A375 (cell line): ENCODE measurements at places on chromosomes 6 and 20. TPM values are rescaled to one million over a fixed set of nuclear protein-coding genes. Genes with fewer than 3 reads are reported as not detected.

The FAM209A gene
- 0.61 TPM in 1 of 2 replicates, not detected in the other for total RNA-seq

The SDCBP2 gene
- total RNA-seq = 1.6 and 1.7 TPM in 2 replicates

The SGK2 gene
- total RNA-seq = 0.05 TPM in 1 of 2 replicates, not detected in the other

The MEP1A gene
- not detected in 2 replicates for total RNA-seq

The SNAP25 gene
- 0.34 and 0.64 TPM in 2 replicates for total RNA-seq

The LRRC73 gene
- 0.93 and 1.9 TPM in 2 replicates for total RNA-seq

The NDRG3 gene
- total RNA-seq = 12.0 and 12.9 TPM in 2 replicates

The ENPP4 gene
- 0.93 and 1.0 TPM in 2 replicates for total RNA-seq

The B3GAT2 gene
- 0.03 TPM in 1 of 2 replicates, not detected in the other for total RNA-seq

The CLIC5 gene
- 0.03 TPM in 1 of 2 replicates, not detected in the other for total RNA-seq

The MROH8 gene
- 0.08 and 2.8 TPM in 2 replicates for total RNA-seq

The PNRC1 gene
- 19.6 and 22.1 TPM in 2 replicates for total RNA-seq

The GNAS-AS1 gene
- 5.1 and 8.4 TPM in 2 replicates for total RNA-seq

The TBXT gene
- total RNA-seq = not detected in 2 replicates

The ID4 gene
- total RNA-seq = 3.7 and 5.6 TPM in 2 replicates

The GRIK2 gene
- 5.8 and 9.0 TPM in 2 replicates for total RNA-seq

The PPP1R3D gene
- 4.0 and 4.3 TPM in 2 replicates for total RNA-seq
